ENCODE measurements at places on chromosomes 6 and 20.
A peak's percentile ranks its signal among the peaks of the same experiment; 100 is the strongest.

GRCh38 chr6:130212215-130212874 is 10.4 kb downstream of the SAMD3 start:
- no peak for DNase-seq

GRCh38 chr6:20211037-20211940 is 980 bp downstream of the MBOAT1 start:
- DNase-seq = peak; percentile 22

DNA sequence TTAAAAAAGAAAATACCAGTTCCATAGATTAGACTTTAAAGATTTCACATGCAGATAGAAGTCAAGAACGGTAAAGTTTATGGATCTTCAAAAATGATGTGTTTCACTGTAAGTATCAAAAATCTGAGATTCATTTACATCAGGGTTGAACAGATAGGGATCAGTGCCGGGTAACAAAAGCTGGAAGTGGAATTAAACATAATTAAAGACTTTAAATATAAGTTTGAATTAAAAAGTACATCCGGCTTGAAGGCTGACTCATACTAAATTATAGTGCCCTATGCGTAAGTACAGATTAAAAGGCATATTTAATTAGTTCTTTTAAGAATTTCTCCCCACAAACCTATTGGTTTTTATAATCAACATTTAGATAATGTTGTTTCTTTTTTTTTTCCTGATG is 312.7 kb downstream of the PRL start:
- no peak for DNase-seq

GRCh38 chr6:158303210-158303731 is 9.0 kb upstream of the TULP4 start:
- no peak for DNase-seq

GRCh38 chr6:4446982-4447381 is 311.6 kb upstream of the ECI2 start:
- no peak for DNase-seq

- no peak for DNase-seq
Observed at GRCh38 chr6:127328043-127328609, 15.3 kb downstream of the ECHDC1 start.

- DNase-seq = no peak
Observed at GRCh38 chr6:90217506-90218127, 79.0 kb downstream of the BACH2 start.

GRCh38 chr6:48032151-48032550 is 78.8 kb downstream of the PTCHD4 start:
- DNase-seq = no peak

DNA sequence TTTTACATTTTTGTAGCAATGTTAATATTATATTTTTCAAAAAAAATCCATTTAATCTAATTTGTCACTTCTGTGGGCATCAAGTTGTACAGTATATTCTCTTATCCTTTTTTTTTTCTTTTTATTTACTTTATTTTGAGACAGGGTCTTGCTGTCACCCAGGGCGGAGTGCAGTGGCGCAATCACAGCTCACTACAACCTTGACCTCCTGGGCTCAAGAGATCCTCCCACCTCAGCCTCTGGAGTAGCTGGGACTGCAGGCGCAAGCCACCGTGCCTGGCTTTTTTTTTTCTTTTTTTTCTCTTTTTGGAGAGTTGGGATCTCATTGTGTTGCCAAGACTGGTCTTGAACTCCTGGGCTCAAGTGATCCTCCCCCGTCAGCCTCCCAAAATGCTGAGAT is 14.4 kb upstream of the BEND6 start:
- no peak for DNase-seq

DNA sequence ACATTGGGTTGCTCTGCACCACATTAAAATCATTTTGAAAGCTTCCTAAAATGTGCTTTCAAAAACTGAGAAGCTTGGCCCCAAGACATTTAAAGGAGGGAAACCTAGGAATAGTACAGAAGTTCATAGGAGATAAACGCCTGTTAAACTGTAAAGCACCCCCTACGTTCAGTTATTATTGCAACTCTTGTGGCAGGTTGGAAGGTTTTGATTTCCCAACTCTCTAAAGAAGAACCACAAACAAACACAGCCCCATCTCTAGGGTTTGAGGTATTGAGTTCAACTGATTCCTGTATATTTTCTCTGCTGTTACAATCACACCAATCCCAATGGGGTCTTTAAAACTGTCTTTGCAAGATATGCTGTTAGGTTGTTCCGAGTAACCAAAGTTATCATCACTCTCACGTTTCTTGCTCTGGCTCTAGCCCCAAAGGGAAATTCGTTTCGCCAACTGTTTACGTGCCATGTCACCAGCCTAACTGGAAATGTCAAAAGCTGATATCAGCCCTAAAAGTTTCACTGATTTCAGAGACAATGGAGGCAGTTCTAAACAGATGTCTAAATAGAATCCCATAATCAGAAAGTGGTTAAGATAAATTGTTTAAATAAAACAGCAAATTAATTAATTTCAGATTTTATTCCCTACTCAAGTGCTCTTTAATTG is 12.1 kb downstream of the TFAP2A start:
- DNase-seq = no peak

DNA sequence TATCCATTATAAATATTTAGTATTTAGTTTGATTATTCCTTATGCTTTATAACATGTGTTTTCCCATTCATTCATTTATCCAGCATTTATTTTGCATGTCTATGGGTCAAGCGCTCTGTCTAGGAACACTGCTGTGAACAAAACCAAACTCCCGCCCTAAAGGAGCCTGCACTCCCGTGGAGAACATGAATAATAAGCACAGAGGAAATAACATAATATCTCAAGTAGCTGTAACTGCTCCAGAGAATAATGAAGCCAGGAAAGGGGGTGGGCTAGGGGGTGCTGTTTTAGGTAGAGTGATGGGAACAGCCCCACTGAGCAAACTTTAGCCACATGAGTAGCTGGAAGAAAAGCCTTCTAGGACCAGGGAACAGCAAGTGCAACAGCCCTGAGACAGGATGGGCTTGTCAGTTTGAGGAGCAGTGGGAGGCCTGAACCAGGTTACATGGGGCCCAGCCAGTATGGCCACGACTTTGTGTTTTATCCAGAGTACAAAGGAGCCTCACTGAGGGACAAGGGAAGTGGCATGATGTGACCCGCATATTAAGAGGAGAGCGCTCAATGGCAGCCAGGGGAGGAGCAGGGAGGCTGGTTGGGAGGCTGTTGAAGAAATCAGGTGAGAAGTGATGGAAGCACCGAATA is 24.4 kb upstream of the PRND start:
- DNase-seq = no peak

DNA sequence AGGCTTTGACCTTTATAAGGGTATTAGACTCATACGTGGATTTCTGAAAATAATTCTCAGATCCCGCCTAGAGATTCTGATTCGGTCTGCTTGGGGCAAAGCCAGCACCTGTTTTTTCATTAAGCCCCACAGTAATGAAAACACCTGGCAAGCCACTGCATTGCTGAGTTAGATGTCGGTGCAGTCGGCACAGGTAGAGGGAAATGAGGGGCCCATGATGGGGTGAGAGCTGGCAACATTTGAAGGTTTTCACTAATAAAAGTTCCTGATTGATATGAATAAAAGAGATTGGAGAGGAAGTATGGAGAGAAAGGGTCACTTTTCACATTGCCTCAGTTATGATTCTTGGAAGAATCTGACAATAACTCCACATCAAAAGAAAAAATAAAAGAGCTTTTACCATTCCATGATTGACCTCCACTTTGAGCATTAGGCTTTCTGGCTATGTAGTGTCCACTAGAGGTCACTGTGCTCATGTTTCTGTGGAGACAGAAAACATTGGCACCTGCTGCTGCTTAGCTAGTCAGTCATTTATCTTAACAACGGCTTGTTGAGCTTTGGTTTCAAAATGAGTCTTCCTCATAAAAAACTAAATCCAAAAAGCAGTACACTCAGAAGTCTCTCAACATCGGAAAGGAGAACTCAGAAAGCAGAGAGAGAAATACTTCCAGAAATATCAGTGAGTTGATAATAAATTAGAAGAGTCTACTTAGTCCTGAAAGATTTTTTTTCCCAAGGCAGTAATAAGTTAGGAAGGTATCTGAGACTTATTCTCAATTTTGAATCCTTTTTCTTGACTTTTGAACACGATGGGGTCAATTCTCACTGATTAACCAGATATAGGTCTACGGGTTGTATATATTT is 53.3 kb upstream of the KLHL31 start:
- DNase-seq = peak; percentile 72

GRCh38 chr6:97177905-97178304 is 105.1 kb downstream of the MMS22L start:
- DNase-seq = no peak

- no peak for DNase-seq
Observed at GRCh38 chr6:39295611-39296011, 18.6 kb downstream of the KCNK17 start.

DNA sequence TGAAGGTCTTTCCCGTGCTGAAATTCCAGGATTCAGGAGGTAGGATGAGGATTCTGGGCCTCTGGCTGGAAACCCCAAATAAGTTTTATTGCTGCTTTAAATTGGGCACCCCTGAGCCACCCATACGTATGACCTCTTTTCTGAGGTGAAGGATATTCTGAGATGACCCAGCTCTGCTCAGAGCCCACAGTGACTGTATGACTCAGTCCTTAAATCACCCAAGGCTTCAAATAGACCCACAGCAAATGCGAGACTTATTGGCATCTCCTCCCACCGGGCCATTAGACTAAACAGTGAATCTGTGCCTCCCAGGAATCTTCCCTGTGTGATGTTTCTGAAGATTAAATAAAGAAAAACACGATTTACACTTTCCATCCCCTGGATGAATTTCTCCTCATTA is 9.5 kb downstream of the SIRPG start:
- DNase-seq = no peak

DNA sequence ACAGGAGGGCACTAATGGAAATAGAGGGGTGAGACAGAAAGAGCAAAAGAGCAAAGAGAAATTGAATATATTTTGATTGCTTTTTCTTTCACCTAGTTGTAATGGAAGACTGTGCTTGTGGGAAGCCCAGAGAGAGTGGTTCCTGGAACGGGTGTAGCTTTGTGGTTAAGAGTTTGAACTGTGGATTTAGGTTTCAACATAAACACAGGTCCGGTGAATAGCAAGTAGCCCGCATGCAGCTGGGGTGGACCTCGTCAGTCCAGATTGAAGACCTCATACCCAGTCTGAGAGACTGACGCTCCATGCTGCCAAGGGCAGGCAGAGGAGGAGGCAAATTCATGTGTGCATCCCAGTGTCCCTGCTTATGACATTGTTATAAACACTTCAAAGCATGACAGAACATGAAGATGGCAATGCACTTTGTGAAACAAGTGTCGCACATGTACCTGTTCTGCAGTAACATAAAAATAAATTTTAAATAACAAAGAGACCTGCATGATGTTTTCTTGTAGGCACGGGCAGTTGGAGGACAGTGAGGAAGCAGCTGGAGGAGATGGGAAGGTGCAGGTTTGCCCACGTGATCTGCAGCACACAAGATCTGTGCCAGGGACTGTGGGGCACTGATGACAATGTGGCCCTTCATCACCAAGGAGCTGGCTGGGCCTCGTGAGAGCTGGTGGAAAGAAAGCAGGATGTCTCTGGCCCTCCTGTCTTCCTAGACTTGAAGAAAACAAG is 220.5 kb upstream of the SSTR4 start:
- no peak for DNase-seq

DNA sequence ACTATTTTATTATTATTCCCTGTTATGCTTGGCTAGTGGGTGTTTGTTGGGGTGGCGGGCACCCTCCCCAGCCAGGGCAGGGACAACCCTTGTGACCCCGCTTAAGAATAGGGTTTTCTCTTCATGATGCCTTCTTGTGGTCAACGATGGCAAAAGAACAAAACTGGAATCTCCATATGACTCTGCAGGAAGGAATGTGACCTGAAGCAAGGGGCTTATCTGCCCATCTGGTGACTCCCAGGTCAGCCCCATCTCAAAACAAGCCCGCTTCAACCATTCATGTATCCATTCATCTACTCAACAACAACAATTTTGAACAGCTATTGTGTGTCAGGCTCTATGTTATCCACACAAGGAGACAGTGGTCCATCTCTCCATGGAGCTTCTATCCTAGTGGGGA is 30.9 kb upstream of the TGM6 start:
- DNase-seq = no peak

- no peak for DNase-seq
Observed at GRCh38 chr6:1463751-1464426, 74.5 kb downstream of the FOXF2 start.

DNA sequence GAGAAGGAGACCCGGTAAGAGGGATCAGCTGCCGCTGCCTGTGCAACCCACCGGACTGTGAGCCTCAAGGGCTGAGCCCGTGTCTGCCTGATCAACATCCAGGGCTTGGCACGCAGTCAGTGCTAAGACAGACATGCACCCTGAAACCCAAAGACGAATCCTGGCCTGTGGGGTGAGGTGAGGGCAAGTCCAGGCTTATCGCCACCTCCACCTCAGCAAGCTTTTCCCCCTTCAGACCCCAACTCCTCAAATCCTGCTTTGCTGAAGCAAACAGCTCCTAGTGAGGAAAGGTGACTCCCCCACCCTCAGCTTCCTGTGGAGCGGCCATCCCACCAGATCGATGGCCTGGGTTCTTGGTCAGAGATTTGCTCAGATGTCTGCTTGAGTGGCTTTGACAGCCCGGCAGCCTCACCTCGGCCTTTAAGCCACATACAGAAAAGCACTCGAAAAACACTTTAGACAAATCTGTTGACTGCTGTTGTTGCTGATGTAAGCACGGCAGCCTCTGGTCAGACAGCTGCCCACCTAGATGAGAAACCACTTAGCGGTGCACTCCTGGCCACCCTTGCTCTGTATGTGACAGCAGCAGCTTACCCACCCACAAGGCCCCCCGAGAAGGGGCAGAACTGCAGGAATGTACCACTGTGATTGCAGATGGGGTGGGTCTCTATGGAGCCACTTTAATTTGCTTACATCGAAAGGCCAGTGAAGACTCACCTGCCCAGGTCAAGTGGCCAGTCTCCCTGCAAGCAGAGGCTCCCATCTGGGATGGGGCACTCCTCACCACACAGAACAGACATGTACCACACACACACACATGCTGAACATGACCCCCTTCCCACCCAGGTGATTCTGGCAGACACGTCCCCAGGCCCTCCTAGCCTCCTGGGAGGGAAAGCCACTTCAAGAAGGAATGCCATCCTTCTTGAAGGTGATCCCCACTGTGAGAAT is 14.8 kb downstream of the MTCH1 start:
- DNase-seq = no peak

DNA sequence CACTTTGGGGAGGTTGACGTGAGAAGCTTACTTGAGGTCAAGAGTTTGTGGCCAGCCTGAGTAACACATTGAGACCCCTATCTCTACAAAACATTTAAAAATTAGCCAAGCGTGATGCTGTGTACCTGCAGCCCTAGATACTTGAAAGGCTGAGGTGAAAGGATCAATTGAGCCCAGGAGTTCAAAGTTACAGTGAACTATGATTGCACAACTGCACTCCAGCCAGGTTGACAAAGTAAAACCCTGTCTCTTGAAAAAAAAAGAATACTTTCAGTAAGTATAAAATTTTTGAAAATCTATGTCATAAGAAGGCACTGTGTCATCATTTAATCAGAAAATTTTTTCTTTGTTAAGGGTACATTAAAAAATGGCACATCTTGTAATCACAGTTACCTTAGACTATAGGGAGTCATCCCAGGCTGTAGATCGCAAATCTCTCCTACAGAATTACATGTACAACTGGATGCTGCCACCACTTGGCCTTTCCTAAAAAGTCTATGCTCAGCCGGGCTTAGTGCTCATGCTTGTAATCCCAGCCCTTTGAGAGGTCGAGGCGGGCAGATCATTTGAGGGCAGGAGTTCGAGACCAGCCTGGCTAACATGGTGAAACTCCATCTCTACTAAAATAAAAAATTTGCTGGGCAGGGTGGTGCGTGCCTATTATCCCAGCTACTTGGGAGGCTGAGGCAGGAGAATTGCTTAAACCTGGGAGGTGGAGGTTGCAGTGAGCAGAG is 17.0 kb upstream of the MRS2 start:
- DNase-seq = no peak

GRCh38 chr6:111662072-111662793 is 56.6 kb upstream of the TRAF3IP2 start:
- DNase-seq = no peak

Measured in NCI-H748 treated with DMSO at 0.1 percent for 48 hours (cell line).